Adrenal gland (tissue), 19 donors: ENCODE measurements at places on chromosomes 5 and 9.

GRCh38 chr5:134245101-134245604 lies 19.3 kb upstream of the PPP2CA start:
- DNase-seq, result no peak

DNA sequence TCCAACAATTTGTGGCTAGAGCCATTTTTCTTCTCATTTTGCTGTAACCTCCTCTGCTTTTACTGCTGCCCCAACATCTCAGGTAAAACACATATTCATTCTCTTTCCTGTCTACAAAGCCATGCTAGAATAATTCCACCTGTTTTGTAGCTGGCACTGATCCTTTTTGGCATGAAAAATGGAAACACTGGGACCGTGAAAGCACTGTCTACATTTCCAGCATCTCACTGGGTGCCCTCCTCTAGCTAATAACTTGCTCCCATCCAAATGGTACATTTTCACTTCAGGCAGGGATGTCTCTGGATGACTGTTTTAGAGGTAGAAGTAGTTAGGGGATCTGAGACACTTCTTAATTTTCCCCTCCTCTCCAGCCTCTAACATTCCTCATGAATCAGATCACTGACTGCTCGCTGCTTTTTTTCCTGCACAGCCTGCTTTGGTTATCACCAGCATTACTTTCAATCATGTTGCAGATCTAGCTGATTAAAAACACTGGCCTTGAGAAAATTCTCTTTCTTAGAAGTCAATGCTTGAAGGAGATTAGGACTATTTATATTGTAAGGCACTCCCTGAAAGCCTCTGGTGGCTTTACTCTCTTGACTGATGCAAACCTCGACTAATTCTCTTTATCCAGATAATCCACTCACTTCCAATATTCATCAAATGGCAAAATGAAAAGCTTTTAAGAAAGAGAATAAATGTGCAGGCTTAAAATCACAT lies 1312.6 kb upstream of the DMAC1 start:
- DNase-seq, result no peak

DNA sequence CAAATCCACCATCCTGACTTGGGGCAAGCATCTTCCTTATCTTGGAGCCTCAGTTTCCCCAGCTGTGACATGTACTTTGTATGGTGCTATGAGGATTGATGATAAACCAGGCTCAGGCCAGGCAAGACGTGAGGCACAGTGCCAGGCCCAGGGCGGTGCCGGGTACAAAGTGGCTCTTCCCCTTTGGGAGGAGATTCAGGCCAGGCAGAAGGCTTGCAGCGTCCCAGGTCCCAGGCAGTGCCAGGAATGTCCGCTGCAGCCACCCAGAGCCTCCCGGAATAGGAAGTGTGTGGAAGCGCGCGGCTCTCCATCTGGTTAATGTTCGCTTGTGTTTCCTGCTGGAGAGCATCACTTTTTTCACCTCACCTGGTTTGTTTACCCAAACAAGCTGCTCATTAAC lies 12.6 kb upstream of the DENND1A start:
- DNase-seq, result no peak

DNA sequence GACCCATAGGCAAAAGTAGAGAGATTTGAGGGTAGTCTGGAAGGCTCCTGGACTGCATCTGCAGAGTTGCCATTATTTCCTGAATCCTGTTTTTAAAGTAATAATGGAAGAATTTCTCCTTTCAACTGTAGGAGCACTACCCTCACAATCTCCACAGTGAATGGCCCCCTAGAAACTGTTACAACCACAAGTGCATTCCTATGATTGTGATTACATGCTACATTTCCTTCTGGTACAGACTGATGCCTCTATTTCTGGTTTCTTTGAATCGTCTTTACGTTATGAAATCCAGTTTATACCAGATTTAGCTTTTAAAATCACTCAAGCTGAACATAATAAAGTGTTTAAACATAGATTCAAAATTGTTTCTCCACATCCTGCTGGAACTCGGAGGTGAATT lies 49.4 kb downstream of the FRMPD1 start:
- DNase-seq, result no peak

DNA sequence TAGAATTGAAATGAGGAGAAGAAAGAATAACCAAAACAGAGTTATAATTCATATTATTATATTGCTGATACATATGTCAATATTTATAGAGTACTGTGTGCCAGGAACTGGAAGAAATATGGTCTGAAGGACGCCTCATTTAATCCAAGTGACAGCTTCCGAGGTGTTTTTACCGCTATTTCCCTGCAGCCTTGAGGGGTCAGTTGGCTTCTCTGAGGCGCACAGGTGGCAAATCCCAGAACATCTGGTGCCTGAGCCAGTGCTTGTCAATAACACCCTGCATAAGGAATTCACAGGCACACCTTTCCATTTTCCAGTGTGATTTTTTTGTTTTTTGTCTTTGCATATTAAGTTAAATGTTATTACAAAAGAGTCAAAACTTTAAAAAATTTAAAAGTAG lies 43.3 kb upstream of the CTSL start:
- no peak for DNase-seq

- DNase-seq, result no peak
Measured at GRCh38 chr9:109923806-109924205, 143.8 kb downstream of the PALM2AKAP2 start.

DNA sequence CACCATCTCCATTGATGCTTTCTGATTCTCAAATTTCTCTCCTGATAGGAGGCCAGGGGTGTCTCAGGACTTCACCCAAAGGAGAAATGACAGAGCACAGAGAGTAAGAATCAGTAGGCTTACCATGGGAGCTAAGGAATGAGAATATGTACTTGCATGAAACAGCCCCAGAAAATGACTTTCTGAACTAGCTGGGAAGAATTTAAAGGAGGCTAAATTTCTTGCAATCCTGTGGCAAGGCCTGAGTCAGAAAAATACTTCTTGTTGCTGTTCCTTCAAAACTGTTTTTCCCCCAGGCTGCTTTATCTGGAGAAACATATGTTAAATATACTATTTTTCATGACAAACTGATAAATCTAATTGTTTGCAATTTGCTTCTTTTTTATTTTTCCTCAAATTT lies 53.4 kb upstream of the FBXL7 start:
- no peak for DNase-seq

DNA sequence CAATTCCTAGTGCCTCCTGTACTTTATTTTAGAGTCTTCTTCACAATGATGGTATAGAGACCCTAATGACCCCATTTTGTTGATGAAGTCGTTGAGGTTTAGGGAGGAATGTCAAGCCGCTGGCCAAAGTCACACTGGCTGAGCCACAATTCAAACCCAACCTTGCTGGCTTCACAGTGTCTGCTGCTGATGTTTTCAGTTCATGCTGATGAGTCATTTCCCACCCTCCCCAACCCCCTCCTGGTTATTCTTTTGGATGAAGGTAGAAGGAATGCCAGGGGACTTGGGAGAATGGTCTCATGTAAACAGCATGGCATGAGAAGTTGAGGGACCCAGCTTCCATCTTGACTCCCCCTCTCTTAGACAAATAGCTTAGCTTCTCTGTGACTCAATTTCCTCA lies 68.6 kb downstream of the TMEM252 start:
- DNase-seq, result no peak

GRCh38 chr5:164027738-164028137 lies 522.3 kb downstream of the MAT2B start:
- DNase-seq, result no peak

GRCh38 chr9:127975376-127976315 lies 5.1 kb downstream of the EEIG1 start:
- DNase-seq, result peak; percentile 67
